ENCODE measurements at places on chromosomes 7 and 10.

DNA sequence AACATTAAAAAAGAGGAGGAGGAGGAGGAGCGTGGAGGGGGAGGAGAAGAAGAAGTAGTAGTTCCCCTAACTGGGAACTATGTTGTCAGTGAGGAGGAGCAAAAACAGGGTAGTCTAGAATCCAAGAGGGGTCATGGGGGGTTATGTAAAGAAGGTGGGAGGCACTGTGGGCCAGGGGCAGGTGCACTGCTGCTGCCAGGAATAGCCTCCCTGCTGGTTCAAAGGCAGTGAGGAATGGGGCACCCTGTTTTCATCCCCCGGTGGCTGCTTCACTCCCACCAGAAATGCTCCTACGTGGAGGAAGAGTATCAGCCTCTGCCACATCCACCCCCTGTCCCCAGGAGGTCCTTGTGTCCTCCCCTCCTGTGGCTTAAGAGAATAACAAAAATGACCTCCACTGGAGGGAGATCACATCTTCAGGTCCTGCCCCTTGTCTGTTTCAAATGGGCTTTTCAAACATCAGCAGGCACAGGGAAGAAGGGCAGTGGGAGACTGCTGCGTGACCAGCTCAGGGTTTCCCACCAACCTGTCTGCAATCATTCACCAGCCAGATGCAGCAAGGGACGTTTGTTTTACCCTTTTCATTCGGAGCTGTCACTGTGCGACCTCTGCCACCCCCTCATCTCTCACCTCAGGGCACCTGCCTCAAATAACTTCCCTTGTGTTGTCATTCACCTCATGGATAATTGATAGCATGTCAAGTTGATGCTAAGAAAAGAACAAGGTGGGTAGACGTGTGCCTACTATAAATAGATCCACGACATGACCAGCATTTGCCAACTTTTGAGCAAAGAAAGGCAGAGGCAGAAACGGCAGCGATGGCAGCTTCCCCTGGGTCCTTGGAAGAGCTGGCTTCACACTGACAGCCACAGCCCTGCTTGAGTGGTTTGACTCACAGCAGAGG is 92.6 kb downstream of the DGKI start:
- DNase-seq, result no peak

- no peak for DNase-seq
Observed at GRCh38 chr10:64345856-64346255, 824.7 kb downstream of the REEP3 start.

DNA sequence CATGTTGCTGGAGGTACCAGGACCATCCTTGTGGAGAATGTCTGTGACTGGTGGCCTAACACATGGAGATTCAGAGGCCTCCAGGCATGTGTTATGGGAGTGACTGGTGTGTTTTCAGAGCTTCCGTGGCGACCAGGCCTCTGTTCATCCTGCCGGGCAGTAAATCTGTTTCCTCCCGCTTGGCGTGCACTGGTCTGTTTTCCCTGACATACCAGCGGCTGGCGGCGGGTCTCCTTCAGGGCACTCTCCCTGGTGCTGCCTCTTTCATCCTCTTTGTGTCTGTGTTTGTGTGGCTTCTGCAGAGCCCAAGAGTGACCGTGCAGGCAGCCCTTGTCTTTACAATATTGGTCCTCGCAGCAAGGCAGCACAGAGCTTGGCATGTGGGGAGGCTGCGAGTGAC is 385.1 kb upstream of the MKI67 start:
- DNase-seq, result no peak

DNA sequence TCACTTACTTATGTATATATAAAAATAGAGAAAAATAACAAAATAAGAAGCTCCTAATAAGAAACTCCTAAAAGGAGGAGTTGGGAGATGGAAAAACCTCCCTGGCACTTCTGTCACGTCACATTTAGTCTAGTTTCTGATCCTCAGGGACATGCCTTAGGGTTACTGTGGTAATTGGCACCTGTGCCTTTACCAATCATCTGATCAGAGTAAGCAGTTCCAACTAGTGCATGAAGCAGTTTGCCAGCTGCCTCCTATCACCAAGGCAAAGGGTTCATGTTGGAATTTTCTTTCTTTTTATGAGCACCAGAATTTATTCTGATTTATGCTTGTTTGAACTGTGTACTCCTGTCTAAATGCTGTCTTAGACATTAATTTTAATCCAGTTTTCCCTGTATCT is 49.9 kb downstream of the ARL4A start:
- DNase-seq, result no peak

DNA sequence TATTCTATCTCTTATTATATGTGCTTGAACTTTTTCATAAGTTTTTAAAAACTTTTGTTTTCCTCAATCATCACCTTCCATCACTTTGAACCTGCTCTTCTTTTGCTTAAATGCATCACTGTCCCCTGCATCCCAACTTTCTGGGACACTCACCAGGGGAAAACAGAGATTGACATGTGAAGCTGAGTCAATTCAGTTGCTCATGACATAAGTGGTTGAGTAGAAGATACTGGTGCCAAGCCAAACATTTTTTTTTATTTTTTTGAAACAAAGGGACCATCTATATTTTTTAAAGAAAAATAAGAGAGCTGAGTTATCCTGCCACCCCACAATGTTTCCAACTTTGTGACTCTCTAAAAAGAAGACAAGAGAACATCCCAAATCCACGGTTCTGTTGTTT is 61.8 kb upstream of the AHR start:
- DNase-seq, result no peak

DNA sequence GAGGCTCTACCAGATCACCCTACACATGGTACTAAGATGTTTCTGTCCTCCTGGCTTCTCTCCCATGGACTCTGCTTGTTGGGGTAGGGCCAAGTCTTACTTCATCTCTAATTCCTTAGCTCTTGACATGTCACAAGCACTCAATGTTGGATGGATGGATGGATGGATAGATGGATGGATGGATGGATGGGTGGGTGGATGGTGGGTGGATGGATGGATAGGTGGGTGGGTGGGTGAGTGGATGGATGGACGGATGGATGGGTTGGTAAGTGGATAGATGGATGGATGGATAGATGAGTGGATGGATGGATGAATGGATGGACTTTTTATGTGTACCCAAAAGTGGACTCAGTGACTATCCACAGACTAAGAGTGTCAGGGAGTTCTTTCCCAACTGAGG is 28.5 kb downstream of the HSPA12A start:
- DNase-seq, result no peak

- DNase-seq, result no peak
Observed at GRCh38 chr10:17626656-17627055, 9.5 kb upstream of the HACD1 start.

Measured in neural crest cell (in vitro differentiated cells).